GM12878 (cell line): ENCODE measurements at places on chromosomes 12 and 14. TPM values are rescaled to one million over a fixed set of nuclear protein-coding genes. Genes with fewer than 3 reads are reported as not detected.

DNA sequence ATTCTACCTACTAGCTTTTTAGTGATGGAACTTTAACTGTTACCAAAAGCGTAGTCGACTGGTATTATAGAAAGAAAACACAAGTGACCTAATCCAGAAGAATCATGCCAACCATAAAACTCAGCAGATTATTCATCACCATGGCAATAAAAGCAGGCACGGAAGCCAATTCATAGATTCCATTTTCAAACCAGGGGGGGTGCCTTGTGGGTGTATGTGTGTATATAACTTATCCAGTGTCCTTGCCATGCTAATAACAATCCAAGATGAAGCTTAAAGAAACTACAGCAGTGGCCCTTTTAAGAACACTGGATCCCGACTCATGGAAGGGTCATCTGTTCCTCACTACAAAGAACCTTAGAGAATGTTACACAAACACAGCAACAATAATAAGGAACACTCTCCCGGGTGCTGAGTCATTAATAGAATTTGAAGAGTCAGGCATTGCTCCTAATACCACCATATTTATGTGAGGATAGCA is 61.0 kb downstream of the EPS8 start:
- no peak for DNase-seq

Gene NRIP2
- 0.45 and 0.83 TPM in 2 replicates for polyA plus RNA-seq

Gene RTRAF
- polyA plus RNA-seq: 533 and 540 TPM in 2 replicates

GRCh38 chr12:109539508-109539907 is 33.8 kb downstream of the MMAB start:
- no peak for DNase-seq

GRCh38 chr12:40254455-40255085 is 29.8 kb downstream of the LRRK2 start:
- DNase-seq: no peak

Gene KRT79
- polyA plus RNA-seq: not detected in 2 replicates

DNA sequence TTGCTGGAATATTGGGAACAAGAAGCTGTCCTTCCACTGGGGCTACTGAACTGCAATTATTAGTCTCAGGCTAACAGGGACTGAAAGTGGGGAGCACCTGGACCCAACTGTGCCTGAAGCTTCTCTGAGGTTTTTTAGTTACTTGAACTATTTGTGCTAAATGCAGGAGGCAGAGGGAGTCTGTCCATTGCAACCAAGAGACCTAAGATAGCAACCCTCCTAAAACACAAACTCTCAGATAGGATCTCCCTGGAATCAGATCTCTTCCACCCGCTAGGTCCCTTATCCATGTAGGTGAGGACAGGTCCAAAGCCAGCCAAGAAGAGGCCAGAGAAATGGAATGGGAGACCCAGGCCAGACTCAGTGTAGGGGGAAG is 58.1 kb downstream of the NCOR2 start:
- no peak for DNase-seq

DNA sequence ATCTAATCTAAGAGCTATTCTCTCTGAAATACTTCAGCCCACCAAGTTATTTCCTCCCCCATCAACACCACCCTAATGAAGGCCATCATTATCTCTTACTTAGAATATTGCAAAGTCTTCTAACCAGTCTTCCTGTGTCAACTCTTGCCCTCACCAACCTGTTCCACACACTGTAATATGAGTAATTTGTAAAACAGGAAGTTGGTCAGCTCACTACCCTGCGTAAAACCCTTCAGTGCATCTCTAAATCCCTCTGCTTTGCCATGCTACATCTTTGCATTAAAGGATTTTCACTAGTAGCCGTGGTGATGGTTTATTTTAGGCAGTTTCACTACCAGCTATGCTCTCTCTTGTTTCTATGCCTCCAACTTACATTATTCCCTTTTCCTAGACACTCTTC is 70.0 kb downstream of the KIF21A start:
- DNase-seq: peak; percentile 61

DNA sequence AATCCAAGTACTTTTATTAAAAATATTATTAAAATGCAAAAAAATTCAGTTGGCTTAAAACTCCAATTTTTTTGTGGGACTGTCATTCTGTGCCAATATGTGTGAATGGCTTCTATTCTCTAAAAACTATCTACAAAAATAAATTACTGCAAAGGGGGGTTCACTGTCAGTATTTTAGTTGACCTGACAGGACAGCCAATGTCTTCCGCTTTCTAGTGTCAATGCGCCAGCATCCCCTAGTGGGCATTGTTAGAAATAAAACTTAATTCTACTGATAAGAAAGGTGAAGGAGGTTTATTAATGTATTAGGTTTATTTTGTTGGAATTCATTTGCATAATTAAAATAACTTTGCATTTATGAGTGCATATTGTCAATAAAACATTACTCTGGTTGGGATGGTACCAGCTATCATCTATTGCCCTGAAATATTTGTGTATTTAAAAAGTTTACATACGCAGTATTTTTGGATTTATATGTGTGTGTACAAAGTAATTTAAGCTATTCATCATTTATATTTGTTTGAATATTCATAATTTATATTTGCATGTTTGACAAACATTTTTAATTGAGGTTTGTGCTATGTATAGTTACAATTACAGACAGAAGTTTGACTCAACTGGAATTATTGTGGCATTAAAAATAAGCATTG is 527.2 kb downstream of the FLRT2 start:
- no peak for DNase-seq

DNA sequence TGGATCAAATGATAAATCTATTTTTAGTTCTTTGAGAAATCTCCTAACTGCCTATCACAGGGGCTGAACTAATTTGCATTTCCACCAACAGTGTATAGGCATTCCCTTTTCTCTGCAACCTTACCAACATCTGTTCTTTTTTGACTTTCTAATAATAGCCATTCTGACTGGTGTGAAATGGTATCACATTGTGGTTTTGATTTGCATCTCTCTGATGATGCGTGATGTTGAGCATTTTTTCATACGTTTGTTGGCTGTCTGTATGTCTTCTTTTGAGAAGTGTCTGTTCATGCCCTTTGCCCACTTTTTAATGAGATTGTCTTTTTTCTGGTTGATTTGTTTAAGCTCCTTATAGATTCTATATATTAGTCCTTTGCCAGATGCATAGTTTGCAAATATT is 67.1 kb downstream of the IFNG-AS1 start:
- DNase-seq: no peak

Gene NEUROD4
- polyA plus RNA-seq: 0.06 TPM in 1 of 2 replicates, not detected in the other

Gene SIX6
- polyA plus RNA-seq: not detected in 2 replicates

GRCh38 chr14:68891851-68892660 is 87.0 kb downstream of the ACTN1 start:
- no peak for DNase-seq
